ENCODE measurements at places on chromosomes 5 and 9.
A peak's percentile ranks its signal among the peaks of the same experiment; 100 is the strongest.

- DNase-seq = peak; percentile 54
Measured at GRCh38 chr5:169301386-169301934, 521 bp upstream of the SLIT3 start.

DNA sequence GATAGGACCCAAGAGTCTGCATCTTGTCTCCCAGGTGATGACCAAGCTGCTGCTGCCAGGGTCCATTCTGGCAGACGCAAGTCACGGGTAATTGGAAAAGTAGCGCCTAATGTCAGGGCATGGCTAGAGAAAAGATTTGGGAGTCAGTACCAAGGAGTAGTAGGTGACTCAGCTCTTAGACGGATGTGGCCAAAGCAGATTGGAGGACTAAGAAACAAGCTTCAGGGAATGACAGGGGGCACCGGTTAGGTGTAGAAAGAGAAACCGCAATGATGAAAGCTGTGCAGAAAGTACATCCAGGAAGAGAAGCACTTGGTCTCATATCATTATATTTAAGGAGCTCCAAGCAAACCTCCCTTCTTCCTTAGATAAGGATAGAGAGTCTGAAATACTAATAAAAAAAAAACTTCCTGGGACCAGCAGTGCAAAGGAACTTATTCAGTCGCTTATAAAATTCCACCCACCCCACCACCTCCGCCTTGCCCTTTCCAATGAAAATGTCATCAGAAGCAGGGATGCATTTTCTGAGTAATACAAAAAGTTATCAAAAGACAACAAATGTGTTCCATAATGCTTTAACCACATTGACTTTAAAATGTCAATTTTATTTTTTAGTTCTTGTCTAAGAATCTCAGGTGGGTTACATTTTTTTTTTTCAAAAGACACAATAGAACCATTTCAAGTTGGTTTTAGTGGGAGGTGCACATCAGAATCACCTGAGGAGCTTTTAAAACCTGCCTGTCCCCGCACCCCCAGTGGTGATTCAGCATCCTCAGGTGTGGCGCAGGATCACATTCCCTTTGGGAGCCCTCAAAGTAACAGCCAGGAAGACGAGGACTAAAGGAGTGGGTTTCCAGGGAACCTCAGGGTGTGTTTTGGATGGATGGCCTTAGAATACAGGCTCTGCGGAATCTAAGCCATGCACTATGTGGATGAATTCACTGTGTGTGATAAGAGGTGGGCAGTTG lies 31.2 kb downstream of the PTPN3 start:
- DNase-seq = no peak

- DNase-seq = no peak
Measured at GRCh38 chr5:109310315-109310714, 99.5 kb downstream of the PJA2 start.

DNA sequence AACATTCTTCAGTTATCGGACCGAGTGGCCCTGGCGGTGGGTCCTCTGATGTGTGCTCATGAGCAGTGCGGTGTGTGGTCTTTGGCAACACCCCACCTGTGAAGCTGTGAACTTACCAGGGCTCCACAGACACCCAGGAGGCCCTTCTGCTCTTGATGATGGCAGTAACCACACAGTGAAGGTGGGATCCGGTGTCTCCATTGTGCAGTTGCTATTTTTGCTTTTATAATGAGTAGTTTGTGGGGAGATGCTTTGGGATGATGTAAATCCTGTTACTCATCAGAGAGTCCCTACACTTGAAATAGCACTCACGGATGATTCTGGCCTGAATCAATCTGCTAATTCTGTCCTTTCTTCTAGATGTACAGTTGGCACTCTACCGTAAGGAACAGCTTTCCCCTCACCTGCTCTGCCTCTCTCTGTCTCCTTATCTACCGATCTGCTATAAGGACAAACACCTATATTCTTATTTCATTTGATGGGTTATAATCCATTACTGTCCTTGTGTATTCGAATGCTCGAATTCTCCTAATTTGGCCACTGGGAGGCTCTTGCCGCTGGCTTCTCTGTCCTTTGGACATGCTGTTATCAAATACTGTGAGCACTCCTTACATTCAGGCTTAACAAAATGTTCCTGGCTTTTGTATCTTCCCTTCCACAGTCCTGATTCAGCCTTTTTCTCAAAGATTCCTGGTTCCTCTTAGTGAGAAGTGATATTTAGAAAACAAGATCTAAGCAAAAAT lies 20.2 kb downstream of the ATPSCKMT start:
- no peak for DNase-seq

DNA sequence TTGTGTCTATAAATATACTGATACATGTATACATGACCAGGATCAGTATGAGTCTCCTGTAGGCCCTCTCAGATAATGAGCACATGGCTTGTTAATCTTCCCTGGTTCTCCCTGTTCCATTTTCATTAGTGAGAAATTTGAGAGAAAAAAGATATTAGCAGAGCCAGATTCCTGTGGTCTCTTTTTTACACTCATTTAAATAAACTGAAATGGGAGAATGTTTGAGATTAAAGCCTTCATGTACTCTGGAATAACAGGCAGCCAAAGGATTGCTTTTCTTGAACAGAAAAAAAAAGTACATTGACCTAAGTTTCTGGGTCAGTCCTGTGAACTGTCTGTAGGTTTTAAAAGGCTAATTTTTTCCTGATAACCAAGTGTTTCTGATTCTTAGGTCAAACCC lies 44.2 kb downstream of the PWWP2A start:
- no peak for DNase-seq

DNA sequence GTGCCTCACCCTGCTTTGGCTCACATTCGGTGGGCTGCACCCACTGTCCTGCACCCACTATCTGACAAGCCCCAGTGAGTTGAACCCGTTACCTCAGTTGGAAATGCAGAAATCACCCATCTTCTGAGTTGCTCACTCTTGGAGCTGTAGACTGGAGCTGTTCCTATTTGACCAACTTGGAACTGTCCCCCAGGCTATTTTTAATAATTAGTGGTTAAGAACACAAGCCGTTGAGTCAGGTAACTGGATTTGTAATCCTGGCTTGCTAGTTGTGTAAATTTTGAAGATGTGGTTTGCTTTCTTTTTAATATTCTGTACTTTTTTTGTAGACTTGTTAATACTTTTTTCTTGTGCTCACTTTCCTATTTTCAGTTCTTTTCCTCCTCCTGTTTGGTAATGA lies 81.2 kb downstream of the CNTLN start:
- DNase-seq = no peak

GRCh38 chr9:63816751-63817621 lies 1468.0 kb downstream of the FOXD4L5 start:
- DNase-seq = no peak

GRCh38 chr5:140801494-140801841 lies 611 bp downstream of the PCDHA3 start:
- DNase-seq = peak; percentile 1

DNA sequence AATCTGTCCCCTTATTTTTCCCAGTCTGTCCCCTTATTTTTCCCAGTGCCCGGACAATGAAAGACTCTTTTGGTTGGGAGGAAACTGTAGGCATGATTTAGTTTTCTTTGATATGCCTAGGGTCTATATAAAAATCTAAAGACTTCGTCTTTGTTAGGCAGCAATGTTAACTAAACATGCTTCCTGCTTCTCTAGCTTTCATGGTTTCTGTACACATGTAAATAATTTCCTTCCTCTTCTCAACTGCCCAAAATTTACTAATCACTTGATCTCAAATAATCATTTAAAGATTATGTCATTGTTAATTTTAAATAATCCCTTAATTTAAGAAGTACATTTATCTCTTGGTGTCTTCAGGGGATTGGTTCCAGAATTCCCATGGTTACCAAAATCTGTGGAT lies 47.8 kb upstream of the RAPGEF6 start:
- DNase-seq = no peak

DNA sequence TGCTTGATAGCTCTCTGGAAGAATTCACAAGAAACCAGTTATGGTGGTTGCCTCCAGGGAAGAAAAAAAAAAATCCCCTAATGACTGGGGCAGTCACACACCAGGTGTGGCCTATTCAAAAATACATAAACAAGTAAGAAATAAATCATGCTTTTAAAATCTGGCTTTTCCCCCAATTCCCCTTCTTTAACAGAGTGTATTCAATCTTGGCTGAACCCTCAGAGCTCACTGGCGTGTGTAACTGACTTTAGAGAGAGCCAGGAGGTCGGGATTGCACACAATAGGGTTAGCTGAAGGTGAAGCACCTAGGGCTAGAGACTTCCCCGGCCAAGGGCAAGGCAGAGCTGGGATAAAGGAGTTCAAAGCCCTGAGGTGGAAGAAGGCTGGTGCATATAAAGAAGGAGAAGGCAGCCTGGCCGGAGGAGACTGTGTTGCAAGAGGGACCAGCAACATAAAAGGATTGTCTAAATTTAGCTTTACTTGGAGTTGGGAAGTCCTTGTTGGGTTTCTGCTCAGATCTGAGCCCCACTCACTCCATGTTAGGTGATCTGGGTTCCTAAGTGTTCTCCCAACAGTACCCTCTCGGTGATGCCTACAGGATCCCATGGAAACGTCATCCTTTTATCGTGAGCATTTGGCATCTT lies 19.7 kb downstream of the FNBP1 start:
- DNase-seq = no peak

DNA sequence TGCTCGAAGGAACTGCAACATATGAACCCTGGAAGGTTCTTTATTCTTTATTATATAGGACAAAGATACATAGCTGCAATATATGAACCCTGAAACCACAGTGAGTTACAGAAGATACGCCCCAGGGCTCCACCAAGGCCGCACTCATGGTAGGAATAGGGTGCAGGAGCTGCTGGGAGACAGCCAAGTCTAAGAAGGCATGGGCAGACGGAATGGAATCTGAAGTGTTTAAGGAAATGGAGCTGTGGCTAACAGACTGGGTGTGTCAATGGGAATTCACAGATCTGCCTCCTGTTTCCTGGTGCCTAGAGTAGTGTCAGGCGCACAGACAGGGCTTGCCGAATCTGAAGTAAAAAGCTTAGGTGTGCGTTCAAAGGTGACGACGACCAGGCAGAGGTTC lies 286.4 kb downstream of the DENND1A start:
- DNase-seq = peak; percentile 82

- DNase-seq = no peak
Measured at GRCh38 chr5:35477321-35477720, 140.3 kb upstream of the SPEF2 start.

- DNase-seq = no peak
Measured at GRCh38 chr9:34862836-34863235, 95.2 kb upstream of the PHF24 start.

DNA sequence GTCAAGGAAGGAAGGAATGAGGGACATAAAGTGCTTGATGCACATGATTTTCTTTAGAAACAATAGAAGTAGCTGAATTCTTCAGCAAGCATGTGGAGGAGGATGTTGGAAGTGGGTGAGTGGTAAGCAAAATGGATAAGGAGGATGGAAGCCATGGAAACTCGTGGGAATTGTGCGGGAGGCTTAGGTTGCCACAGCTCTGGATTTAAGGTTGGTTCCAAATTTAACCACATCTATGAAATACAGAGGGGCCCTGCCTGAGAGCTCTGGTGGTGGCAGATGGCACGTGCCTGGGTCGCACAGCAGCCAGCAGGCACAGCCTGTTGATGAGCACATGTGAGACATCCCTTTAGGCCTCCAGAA lies 284.7 kb downstream of the SMARCA2 start:
- DNase-seq = no peak

- DNase-seq = no peak
Measured at GRCh38 chr9:12794101-12794799, 19.4 kb downstream of the LURAP1L start.

DNA sequence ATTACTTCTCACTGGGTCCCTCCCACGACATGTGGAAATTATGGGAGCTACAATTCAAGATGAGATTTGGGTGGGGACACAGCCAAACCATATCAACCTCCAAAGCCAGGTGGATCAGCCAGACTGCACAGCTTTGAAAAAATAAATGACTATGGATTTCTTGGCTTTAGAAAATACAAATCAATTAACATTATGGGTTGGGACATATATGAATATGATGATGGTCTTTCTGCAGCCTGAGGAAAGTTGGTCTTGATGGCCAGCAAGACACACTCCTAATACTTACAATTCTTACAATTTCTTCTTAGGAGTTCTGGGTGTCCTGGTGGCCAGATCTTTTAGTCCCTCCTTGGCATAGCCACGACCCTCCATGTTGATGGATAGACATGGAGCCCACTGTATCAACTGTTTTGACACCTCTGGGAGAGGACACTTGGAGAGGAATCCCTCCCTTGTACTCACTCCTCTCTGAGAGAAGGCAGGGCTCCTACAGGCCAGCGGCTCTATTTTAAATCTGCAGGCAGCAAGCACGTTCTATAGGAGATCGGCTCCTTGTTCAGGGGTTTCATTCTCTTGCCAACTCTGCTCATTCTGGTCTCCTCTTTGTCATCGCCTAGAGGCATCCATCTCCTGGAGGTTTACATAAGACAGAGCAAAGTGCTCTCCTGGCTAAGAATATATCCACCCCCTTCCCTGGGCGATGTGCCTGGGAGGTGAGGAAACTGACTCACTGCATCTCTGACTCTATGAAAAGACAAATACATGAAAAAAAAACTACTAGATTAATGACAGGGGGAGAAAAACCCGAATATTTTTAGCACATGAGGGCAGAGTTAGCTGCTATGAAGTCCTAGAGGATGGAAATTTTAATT lies 145.9 kb downstream of the CARTPT start:
- no peak for DNase-seq

- DNase-seq = peak; percentile 23
Measured at GRCh38 chr5:79093762-79094161, 17.8 kb upstream of the BHMT start.

- no peak for DNase-seq
Measured at GRCh38 chr5:113190347-113190746, 213.7 kb downstream of the DCP2 start.

DNA sequence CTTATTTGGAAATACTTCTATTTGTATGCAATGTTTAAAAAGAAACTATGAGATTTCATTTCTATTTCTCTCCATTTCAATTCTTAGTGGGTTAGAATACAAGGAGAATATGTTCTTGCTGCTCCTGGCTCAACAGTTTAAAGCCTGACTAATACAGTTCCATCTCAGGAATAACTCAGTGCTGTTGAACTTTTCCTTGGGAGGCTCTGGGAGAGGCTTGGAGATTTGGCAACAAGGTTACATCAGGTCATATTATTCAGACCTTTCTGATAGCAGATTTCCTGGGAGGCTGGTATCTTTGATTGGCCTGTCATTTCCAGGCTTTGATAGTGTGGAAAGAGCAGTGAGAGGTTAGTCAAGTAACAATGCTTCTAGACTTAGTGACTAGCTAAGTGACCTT lies 481.7 kb upstream of the KLF4 start:
- DNase-seq = no peak

DNA sequence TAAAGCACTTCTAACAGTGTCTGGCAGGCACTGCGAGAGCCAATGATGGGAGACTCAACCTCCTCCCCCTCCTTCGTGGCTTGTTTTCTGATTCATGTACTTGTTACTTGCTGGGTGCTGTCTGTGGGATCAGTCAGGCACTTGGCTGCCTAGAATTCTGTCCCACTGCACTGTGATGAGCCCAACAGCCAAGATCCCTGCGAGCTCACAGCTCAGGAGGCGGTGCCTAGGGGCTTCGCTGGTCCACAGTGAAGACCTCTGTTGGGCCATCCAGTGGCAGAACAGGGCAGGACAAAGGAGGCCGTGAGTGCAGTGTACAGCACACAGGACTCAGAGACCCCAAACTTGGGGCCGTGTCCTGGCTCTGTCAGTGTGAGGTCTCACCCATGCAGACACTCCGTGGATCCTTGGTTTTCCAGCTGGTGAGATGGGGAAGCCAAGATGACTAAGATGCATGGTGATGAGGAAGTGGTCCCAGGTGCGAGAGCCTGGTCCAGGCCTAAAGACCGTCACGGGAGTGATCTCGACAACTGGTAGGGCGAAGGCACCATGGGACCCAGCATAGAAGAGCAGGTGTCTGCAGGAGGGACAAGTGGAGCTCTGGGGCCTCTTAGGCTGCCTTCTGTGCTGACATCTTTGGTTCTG lies 19.5 kb downstream of the MYMK start:
- no peak for DNase-seq

GRCh38 chr9:110994771-110995241 lies 43.5 kb downstream of the LPAR1 start:
- DNase-seq = no peak

Measured in NCI-H2029 (cell line).